ENCODE measurements at places on chromosomes 2 and 18.
A peak's percentile ranks its signal among the peaks of the same experiment; 100 is the strongest.

- no peak for DNase-seq
These were observed 19.3 kb upstream of the TNFAIP6 start for GRCh38 chr2:151338115-151338514.

GRCh38 chr18:5628512-5629255, 84.9 kb upstream of the EPB41L3 start:
- DNase-seq: peak; percentile 78

GRCh38 chr18:58609536-58609993, 19.3 kb downstream of the ALPK2 start:
- no peak for DNase-seq

DNA sequence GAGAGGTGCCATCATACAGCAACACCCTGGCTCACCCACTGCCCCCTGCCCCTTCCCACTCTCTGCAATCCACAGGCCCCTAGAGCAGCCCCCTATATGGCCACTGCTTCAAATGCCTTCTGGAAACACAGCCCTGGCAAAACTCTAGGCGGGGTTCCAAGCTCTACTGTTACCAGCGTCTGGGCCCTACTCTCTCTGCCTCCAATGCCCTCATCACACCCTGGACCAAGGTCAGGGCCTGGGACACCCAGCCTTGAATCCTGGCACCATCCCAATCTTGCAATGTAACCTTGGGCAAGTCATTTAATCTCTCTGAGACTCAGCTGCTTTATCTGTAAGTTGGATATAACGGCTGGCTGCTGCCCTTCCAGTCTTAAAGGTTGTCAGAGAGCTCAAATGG, 39.2 kb upstream of the LOXHD1 start:
- DNase-seq: no peak

DNA sequence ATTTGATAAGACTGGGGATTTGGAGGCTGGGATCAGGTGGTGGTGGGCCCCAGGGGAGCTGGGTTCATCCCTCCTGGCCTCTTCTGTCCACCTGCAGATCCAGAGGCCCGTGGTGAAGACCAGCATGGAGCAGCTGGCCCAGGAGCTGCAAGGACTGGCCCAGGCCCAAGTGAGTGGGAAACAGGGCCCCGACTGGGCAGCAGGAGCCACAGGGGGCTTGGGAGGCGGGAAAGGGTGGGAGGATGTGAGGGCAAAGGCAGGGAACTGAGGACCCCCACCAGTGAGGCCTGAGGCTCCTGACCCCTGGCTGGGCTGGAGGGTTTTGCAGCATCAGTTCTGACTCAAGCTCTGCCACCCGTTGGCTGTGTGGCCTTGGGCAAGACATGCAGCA, 11.3 kb downstream of the PROM2 start:
- DNase-seq: no peak

DNA sequence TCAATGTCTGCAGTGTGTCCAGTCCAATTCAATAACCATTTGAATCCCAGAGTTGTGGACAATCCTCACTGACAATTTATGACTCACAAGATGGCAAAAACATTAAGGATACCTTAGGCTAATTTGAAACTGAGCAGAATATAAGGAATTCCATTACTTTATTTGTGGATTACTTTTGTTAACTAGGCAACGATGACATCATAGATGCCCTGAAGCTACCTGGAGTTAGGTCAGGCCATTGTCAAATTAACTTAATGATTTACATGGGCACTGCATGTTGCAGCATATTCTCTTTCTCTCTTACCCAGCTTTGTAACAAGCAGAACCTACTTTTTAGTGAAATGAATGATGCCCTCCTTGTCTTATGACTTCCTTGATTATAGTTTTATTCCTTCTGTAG, 100.0 kb upstream of the CDCA7 start:
- no peak for DNase-seq

DNA sequence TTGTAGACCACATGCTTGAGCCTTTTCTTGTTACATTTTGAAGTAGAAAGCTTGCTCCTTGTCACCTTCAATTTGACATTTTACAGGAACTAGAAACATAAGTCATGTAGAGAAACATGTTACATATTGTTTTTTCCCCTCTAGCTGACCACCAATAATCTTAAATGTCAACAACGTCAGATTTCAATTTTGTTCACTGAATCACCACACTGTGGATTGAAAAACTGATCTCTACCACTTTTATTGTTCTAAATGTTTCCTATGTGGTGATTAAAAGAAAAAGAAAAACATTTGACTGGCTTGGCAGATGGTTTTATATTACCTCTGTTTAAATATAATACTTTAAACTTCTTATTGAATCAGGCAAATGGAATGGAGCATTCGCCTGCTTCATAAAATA, 87.7 kb downstream of the DSEL start:
- DNase-seq: no peak

DNA sequence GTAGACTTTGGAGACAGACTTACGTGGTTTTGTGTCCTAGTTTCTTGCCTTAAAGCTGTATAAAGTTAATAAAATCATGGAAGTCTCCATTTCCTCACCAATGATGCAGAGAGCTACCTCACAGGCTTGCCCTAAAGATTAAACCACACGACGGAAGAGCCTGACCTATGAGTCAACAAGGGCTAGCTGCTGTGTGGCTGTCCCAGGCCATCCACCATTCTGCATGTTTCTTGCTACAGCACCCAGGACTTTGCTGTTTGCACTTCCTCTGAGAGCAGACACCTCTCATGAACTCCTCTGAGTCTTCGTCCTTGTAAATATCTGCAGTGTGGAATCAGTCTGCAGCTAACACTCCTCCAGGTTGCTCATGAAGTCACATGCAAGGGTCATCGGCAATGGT, 160.0 kb upstream of the TRIB2 start:
- DNase-seq: no peak

- DNase-seq: no peak
These were observed 45.1 kb upstream of the CD226 start for GRCh38 chr18:69992776-69993175.

DNA sequence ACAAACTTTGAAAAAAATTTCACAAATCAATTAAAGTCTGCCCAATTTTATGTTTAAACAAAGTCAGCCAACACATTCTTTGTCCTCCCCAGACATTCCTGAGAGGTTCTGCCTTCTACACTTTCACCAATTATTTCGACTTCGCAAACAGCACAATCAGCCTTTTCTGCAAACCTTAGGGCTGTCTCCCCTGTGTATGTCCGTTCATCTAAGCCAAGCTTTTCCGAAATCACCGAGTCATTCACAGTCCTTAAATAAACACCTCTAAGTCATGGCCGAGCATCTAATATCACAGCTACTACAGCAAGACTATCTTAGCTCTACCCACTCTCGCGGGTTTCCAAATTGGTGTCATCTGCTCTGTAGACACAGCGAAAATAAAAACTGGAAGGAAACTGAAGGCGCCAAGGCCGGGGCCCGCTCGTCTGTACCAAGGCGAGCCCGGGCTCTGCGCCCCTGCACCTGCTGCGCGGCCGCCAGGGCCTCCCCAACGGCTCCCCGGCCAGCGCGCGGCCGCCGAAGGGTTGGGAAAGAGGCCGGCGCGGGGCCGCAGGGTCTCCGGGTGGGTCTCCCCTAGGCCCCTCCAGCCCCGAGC, 730 bp downstream of the ODC1 start:
- DNase-seq: no peak

DNA sequence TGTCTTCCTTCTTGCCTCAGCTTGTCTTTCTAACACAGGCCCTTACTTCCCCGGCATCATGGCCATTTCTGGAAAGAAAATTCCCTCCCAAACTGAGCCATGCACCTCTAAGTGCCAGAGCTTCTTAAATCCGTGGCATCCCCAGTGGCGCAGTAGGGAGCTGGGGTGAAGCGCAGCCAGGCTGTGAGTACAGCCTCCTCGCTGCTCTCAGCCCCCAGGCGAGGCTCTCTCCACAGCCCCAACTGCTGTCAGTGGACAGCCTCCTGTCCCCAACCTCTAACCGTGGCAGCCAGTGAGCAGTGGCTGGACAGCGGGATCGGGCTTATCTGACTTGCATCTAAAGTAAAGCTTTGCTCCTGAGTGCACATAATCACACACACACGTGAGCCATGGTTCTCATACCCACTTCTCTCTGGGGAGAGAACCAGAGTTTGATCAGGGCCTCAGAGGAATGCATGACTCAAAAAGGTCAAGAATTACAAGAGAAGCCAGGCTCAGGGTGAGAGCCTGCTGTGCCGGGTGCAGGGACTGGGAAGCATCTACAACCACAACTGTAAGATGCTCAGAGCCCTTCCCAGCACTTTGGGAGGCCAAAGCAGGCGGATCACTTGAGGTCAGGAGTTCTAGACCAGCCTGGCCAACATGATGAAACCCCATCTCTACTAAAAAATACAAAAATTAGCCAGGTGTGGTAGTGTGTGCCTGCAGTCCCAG, 50.7 kb downstream of the SFXN5 start:
- no peak for DNase-seq

GRCh38 chr18:11249391-11249790, 100.0 kb upstream of the PIEZO2 start:
- DNase-seq: no peak

- no peak for DNase-seq
These were observed 34.3 kb downstream of the LPIN2 start for GRCh38 chr18:2978661-2979106.

DNA sequence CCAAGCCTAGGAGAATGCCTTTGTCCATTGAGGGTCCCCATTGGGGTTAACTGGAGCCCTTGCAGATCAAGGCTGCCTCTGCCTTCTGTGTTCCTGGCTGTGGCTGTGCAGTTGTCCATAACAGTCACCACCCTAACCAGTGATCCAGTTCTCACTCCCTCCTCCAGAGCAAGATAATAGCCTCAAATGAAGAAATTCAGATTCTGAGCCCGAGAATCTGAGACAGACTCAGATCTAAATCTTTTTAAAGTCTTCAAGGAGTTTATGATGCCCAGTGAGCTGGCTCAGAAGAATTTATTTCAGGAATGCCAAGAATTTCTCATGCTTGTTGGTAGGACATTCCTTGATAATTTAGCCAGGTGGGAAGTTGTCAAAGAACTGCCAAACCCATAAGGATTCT, 44.3 kb upstream of the RAB6C start:
- DNase-seq: no peak

DNA sequence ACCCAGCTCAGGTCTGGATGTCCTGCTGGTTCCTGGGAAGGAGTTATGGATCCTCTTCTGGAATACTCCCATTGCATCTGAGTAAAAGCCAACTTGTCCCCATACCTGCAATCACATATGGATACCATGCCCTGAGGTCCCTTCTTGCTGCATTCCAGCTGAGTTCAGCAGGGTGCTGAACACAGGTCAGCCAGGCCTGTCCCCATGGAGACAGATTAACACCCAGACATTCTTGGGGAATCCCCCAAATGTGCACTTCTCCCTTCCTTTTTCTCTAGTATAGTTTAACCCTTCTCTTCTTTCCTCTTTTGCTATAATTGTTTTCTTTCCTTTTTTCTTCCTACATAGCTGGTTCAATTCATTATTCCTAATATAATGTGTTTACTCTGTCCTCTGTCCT, 799.6 kb upstream of the HS6ST1 start:
- no peak for DNase-seq

- DNase-seq: no peak
These were observed 16.9 kb downstream of the CXCR4 start for GRCh38 chr2:136101042-136101441.

DNA sequence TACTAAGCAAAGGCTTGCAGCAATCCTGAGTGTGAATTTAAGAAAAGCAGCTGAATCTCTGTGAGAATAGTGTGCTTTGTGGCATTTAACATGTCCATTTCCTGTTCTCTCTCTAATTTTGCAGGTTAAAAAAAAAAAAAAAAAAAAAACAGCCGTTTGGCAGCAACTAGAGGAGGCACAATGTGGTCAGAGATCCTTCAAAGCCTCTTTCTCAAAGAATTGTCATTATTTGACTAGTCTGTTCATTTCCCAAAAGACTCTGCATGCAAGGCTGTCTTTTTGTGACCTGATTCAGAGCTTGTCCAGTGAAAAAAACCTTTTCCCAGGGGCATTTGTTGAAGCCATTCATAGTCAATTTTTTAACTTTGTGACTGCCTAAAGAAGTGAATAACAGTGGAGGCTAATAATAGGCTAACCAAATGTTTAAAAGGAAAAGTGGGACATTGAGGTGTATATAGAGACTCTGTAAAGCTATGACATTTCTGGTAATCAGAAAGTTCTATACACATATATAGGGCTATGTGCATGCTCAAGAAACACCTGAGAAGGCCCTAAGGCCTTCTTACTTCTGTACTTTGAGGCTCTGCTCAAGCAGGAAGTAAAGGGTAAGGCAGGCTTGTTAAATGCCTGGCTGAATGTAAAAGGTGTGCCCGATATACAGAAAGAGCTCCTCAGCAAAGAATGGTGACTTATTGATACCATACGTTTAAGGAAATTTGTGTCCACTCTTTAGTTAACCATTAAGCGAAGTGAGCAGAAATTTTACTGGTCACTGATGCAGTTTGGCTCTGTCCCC, 289.6 kb upstream of the RAB6C start:
- DNase-seq: no peak

GRCh38 chr18:58580078-58580477, 48.8 kb downstream of the ALPK2 start:
- DNase-seq: no peak

GRCh38 chr18:39667905-39668304, 2102.3 kb upstream of the CELF4 start:
- no peak for DNase-seq

DNA sequence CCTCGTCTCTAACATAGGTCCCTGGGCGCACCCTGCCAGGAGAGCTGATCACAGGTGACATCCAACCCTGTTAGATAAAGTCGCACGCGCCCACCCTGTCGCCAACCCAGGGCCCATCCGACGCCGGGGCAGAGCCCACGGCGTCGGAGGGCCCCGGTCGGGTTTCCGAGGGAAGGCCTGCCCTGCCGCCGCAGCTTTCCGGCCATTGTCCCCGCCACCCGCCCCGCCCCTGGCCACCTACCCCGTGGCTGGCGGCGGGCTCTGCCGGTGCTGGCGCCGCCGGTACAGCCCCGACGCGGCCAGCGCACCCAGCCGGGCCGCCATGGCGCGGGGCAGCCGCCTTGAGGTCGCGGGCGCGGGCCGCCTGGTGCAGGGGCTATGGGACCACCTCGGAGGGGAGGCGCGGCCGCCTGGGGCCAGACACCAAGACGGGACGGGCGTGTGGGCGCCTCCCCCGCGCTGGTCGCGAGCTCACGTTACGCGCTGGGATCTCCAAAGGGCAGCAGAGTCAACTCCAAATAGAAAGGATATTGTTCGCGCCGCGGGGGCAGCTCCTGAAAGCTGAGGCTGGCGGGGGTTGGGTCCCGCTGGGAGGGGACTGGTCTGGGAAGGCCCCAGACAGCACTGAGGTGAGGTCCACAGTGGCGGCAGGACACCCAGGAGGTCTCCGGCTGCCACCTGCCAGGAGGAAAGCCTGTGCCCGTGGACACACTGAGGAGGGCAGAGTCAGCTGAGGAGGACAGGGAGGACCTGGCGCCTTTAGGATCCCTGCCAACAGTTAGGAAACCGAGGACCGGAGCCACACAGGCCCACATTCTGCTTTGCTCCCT, 11.1 kb downstream of the LIMS2 start:
- peak; percentile 85 for DNase-seq

- no peak for DNase-seq
These were observed 231.6 kb upstream of the CRIM1 start for GRCh38 chr2:36123995-36124394.

GRCh38 chr2:144998435-144998834, 478.5 kb upstream of the ZEB2 start:
- no peak for DNase-seq
